Gastrocnemius medialis (tissue), 4 donors: ENCODE measurements at places on chromosomes 7 and 10. TPM values are rescaled to one million over a fixed set of nuclear protein-coding genes. Genes with fewer than 3 reads are reported as not detected.

Gene CCDC186
- total RNA-seq, result 14.5 TPM

Gene MOSPD3
- 3.5 TPM for total RNA-seq

DNA sequence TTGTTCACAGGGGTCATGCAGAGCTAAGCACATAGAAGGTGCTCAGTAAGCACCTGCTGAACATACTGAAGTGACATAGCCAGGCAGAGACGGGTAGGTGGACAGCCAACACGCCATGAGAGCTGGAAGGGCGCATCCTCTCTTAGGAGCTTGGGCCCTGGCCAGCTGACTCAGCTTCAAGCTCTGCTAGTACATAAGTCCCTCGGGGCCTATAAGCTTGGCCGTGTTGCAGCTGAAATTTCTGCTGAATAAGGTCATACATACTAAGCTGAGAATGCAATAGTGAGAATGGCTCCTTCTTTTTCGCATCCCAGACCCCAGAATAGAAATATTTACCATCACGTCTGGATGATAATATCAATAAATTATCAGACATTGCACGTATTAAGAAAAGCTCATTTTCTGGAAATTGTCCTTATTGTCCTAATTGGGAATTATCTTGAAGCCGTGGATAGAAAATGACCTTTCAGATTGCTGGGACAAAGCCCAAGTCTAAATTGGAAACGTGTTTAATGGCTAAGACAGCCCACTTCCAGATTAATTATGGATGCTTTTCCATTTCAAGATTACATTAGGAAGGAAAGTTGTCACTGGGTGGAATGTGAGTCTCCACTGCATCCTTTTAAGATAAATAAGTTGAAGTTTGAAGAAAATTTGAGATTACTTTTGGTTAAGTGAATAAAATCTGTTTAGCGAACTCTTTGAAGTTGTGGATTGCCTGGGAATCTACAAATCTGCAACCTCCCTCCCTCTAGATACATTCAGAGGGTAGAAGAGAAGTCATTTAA, 287.1 kb upstream of the C7orf33 start:
- no peaks in the 10 kb centered on the region for H3K36me3 ChIP-seq
- peak; percentile 60 for DNase-seq
- no peaks in the 10 kb centered on the region for H3K27me3 ChIP-seq
- peaks cover 3% of the 10 kb centered on the region for H3K4me1 ChIP-seq

GRCh38 chr10:114611617-114612016, 46.5 kb downstream of the ABLIM1 start:
- H3K36me3 ChIP-seq, result no peaks in the 10 kb centered on the region
- H3K4me1 ChIP-seq, result peaks cover 42% of the 10 kb centered on the region
- H3K4me3 ChIP-seq, result no peak overlapping the region
- no peak for DNase-seq
- no peaks in the 10 kb centered on the region for H3K27me3 ChIP-seq
- peak overlapping the region; percentile 66 for H3K27ac ChIP-seq

- no peaks in the 10 kb centered on the region for H3K36me3 ChIP-seq
- no peaks in the 10 kb centered on the region for H3K4me1 ChIP-seq
- H3K4me3 ChIP-seq, result no peak overlapping the region
- H3K27me3 ChIP-seq, result no peaks in the 10 kb centered on the region
- no peak overlapping the region for H3K27ac ChIP-seq
Measured at GRCh38 chr7:11294218-11294617, 320.5 kb downstream of the PHF14 start.

GRCh38 chr7:95690367-95690947, 81.9 kb upstream of the DYNC1I1 start:
- peak overlapping the region; percentile 37 for H3K4me3 ChIP-seq
- DNase-seq, result peak; percentile 12
- H3K4me1 ChIP-seq, result peaks cover 25% of the 10 kb centered on the region
- no peaks in the 10 kb centered on the region for H3K27me3 ChIP-seq
- H3K36me3 ChIP-seq, result no peaks in the 10 kb centered on the region
